Activated naive CD4-positive, alpha-beta T cell treated with anti-CD3 and anti-CD28 coated beads, Interleukin-2, amount 50 U/mL, for 16 hours (primary cell): ENCODE measurements at places on chromosomes 1 and 21.

GRCh38 chr21:22842875-22843274, 1844.7 kb downstream of the NCAM2 start:
- no peak for DNase-seq

GRCh38 chr21:37153935-37154350, 80.9 kb downstream of the TTC3 start:
- no peak for DNase-seq

GRCh38 chr1:213884942-213885341, 102.8 kb upstream of the PROX1 start:
- DNase-seq, result no peak

- no peak for DNase-seq
These were observed 23.1 kb upstream of the ATP6V1G3 start for GRCh38 chr1:198563583-198563982.

DNA sequence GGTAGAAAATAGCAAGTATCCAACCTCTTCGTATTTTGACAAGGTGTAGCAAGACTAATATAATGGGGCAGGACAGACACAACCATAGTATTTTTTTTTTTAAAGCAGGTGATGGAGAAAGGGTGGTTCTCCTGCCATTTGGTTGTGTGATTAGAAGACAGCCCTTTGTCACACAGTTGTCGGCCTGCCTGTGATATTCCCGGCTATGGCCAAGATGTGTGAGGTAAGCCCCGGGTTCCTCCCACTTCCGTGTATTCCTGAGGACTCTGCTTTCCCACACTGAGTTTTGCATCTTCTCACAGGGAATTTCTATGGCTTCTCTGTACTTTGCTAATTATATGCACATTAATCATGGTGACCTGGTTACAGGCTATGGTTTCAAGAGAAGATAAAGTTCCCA, 35.9 kb downstream of the ZNF496 start:
- DNase-seq, result no peak

DNA sequence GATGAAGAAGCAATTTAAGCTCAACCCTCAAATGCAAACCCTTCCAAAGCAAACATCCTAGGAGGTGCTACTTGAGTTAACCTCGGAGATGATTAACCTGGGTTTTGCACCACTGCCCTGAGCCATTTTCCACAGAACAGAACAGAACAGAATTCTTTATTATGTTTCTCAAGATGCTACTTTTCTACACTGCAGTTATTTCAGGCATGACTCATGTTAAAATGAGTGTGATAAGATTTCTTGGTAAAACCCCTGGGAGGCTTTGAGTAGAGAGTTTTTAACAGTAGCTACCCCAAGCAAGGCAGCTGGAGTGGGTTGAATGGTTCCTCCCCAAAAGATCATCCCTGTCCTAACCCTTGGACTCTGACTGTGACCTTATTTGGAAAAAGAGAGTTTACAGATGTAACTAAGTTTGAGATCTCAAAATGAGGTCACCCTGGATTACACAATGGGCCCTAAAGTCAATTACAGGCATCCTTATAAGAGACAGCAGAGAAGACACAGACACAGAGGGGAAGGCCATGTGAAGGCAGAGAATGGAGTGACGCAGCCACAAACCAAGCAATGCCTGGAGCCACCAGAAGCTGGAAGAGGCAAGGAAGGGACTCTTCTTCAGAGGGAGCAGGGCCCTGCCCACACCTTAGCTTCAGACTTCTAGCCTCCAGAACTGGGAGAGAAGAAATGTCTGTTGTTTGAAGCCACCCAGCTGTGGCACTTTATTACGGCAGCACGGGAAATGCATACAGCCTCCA, 153.4 kb downstream of the ETS2 start:
- no peak for DNase-seq

- no peak for DNase-seq
These were observed 10.6 kb downstream of the CSRP1 start for GRCh38 chr1:201496296-201496690.

GRCh38 chr1:198157847-198158725, 1.3 kb downstream of the NEK7 start:
- no peak for DNase-seq

DNA sequence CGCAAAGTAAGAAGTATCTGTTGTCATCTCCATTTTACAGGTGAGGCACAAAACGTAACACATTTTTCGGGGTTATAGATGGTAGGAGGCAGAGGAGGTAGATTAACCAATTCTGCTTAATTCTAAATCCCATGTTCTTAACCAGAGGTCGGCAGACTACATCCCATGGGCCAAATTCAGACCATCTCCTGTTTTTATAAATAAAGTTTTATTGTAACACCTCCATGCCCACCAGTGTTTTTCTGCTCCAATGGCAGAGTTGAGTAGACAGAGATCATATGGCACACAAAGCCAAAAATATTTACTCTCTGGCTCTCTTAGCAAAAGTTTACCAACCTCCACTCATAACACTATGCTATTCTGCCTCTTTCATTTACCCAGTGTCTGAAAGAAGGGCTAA, 30.9 kb downstream of the FHAD1 start:
- DNase-seq, result no peak

- no peak for DNase-seq
These were observed 17.9 kb downstream of the EPRS1 start for GRCh38 chr1:220028346-220028895.

- no peak for DNase-seq
These were observed 4.0 kb downstream of the CYP4A11 start for GRCh38 chr1:46937270-46937669.

DNA sequence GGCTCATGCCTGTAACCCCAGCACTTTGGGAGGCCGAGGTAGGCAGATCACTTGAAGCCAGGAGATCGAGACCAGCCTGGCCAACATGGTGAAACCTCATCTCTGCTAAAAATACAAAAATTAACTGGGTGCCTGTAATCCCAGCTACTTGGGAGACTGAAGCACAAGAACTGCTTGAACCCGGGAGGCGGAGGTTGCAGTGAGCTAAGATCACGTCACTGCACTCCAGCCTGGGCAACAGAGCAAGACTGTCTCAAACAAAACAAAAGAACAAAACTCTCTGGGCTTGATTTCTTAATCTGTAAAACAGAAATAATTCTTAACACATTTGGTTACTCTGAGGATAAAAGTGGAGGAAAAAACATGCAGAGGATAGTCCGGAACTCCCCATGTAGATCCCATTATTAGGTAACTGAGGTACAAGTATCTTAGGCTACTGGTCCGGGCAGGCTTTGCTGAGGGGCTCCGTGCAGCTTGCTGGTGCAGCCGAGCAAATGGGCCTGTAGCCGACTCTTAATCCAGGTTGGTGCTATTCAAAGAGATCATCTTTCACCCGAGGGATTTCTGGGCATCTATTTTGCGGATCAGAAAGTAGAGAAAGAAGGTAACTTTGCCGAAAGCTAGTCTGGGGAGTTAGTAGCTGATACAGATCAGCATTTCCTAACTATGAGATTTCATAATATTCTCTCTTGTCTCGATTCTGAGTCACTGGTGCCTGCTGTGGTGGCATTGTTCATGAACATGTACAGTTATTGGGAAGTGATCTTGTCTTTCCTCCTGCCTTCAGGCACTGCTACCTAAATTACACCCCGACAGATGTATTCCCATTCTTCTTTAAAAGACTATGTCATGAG, 56.8 kb downstream of the NFIA start:
- DNase-seq, result no peak

GRCh38 chr1:209403921-209404320, 179.6 kb upstream of the CAMK1G start:
- no peak for DNase-seq

DNA sequence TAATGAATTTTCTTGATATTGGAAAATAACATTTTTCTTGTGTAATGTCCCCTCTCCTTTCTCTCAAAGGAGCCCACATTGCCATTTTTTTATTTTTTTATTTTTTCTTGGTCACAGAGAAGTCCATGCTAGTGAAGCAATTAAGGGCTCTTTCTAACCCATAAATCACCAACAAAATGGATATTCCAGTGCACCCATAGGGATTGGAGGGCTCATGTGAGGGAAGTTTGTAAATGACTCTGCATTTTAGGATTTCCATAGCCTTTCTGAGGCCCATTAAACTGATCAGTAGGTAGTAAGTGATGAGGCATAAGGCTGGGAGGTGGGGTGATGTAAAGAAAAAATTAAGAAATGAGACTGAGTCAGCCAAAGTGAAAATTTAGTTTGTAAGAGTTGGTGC, 55.9 kb upstream of the JAK1 start:
- no peak for DNase-seq

DNA sequence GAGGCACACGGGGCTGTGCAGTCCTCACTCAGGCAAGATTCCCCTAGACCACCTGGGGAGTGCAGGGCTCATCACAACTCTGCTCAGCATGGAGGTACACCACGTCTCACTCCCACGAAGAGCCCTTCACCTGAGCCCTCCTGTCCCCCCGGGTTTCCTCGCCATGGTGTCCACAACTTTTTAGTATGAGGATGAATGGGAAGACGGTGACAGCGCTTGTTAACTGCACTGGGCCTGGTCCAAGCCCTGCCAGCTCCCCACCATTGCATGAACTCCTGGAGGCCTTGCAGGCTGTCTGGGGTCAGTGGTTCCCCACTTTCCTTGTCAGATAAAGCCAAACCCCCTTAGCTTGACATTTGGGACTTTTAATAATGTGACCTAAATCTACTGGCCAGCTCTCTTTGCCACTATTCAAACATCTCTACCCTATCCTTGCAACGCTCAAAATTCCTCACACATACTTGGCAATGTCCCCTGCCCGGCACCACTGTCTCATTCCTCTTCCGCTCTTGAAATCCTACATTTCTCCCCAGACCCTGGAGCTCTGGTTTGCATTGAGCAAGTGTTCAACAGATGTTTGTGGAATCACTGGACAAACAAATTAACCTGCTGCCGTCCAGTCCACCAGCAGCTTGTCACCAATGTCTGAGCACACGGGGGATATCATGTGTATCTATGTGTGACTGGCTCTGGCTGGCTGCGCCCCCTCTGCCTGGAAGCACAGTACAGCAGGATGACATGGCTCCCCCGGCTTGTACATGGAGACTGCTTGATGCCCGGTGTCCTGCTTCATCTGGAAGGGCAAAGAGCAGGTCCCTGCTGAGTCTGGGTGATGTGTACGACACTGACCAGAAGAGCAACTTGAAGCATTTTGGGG, 11.2 kb downstream of the TMEM9 start:
- DNase-seq, result no peak

- no peak for DNase-seq
These were observed 44.6 kb upstream of the ZNF281 start for GRCh38 chr1:200454425-200454824.

- DNase-seq, result no peak
These were observed 59.0 kb upstream of the FGGY start for GRCh38 chr1:59237900-59238299.

DNA sequence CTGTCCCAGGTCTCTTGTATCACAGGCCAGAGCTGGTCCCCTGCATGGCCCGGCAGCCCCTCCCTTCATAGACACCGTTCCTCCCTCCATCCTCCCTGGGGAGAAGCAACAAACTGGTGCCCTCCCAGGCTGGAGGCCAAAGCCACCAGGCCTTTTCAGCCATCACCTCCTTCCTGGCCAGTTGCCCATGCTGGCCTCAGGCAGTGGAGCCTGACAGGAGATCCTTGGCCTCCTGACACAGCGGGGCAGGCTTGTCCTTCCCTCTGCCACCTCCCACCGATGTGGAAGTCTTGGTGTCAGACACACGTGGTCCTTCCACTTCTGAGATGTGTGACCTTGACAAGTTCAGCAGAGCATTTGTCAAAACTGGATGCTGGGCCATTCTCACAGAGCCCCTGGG, 206.0 kb downstream of the HIVEP3 start:
- DNase-seq, result no peak

GRCh38 chr1:78096976-78097375, 51.2 kb downstream of the GIPC2 start:
- no peak for DNase-seq

DNA sequence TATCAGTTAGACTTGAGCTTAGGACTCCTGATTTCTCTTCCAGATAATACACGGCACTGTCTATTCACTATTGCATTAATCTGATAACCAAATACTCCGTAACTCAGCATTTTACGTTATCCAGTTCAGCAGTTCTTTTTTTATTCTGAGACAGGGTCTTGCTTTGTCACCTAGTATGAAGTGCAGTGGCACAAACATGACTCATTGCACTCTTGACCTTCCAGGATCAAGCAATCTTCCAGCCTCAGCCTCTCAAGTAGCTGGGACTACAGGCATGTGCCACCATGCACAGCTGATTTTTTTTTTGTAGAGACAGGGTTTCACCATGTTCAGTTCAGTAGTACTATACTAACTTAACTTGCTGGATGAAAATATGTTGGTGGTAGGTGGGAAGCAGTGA, 156.4 kb downstream of the PATJ start:
- DNase-seq, result no peak

DNA sequence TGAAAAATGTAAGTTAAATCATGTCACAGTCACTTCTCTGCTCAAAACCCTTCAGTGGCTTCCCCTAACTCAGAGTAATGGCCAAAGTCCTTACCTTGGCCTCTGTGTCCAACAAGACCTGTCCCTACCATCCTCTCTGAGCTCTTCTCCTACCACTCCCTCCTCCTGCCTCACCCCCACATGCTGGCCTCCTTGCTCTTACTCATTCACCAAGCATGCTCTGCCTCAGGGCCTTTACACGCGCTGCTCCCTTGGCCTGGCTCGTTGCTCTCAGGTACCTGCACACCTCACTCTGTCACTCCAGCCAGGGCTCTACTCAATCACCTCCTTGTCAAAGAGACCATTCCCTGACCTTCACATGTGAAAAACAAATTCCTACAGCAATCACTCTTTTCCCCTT, 54.2 kb downstream of the SEC16B start:
- DNase-seq, result no peak

GRCh38 chr21:45742247-45742646, 98.7 kb downstream of the PCBP3 start:
- DNase-seq, result no peak

DNA sequence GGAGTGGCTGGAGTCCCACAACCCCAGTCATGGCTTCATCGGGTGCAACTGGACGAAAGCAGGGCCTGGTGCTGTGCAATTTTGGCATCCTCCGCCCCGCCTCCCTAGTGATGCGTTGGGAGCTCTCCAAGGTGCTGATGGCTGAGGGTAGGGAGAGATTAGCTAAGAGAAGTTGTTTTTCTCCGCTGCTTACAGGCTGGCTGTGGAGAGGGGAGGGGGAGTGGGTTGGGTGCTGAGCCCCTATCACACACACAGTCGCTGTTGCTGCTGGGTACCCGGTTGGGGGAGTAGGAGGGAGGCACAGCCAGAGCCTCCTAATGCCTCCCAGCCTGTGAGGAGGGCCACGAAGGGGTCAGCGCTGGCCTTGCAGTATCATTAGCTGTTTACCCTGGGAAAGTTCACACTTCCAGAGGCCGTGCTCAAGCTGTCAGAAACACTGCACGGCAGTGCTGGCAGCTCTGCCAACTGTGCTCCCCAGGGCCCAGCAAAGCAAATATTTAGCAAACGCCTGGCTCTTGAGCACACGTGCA, 110.0 kb downstream of the GRIK3 start:
- DNase-seq, result peak; percentile 16

- no peak for DNase-seq
These were observed 396.7 kb upstream of the C1orf87 start for GRCh38 chr1:60470246-60470645.
